ENCODE measurements at places on chromosomes 1 and 21.

GRCh38 chr21:17352996-17353655 is 159.7 kb upstream of the CXADR start:
- no peak for DNase-seq

GRCh38 chr1:57167997-57168396 is 202.2 kb upstream of the C8B start:
- DNase-seq, result no peak

GRCh38 chr1:79373481-79374125 is 367.1 kb upstream of the ADGRL4 start:
- DNase-seq, result no peak

DNA sequence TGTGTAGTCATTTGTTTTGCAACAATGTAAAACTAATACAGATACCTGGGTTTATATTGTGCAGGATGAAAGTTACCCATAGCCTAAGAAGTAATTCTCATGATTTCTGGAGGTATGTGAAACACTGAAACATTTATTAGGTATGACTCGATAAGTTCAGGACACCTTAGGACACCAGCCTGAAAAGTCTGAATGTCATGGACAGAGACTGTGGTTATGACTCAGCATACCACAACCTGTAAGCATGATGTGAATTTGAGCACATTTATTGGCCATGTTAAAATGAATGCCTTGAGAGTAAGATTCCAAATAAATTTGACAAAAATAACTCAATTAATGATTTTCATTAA is 1471.7 kb upstream of the B3GALT2 start:
- no peak for DNase-seq

- no peak for DNase-seq
These were observed 25.9 kb downstream of the SZRD1 start for GRCh38 chr1:16392740-16393569.

Measured in skin of body (tissue), 3 donors.